ENCODE measurements at places on chromosomes 6 and 20.

DNA sequence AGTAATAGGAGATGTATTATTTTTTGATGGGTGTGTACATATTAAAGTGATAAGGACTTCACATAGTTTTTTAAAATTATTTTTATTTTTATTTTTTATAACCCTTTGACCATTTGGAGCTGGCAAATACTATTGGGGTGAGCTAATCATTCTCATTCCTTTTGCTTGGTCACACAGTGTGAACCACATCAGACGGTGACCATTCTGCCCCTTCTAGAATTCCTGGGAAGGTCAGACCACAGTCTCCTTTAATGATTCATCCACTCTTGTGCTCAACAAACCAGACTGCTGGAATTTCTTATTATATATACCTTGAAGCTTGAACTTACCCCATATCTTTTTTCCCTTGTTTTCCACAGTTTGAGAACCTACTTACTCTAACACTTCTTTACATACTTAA, 23.9 kb upstream of the PRL start:
- no peak for DNase-seq

DNA sequence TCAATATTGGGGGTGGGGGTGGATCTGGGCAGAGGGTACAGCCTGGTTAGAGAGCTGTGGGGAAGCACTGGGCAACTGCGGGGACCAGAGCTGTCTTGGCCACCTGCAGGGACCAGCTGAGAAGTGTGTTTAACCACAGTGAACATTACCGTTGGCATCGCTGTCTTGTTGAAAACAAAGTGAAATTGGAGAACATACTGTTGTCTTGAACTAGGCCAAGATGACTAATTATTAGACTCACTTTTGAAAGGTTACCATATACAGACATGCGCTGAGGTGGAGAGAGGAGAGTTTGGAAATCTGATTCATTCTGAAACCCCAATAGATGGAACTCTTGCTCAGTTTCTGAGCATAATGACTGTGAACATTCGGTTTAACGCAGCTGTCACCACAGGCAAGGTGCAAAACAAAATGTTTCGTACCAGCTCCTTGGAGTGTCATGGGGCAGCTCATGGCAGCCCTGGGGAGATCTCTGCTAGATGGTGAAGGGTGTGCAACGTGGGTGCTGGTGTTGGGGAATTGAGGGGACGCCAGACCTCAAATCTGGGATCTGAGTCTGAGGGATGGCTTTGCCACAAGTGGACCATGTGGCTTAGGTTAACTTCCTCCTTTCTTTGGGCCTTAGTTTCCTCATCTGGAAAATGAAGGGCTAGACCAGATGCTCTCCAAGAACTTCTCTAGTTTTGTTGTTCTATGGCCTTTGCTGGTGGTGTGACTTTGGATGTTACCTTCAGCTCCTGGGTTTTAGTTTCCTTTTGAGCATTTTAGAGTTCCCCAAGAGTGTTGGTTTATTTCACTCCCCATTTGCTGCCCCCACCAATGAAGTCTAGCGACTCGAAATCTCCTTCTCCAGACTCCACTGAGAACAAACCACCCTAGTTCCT, 24.6 kb upstream of the GTSF1L start:
- DNase-seq = no peak

- DNase-seq = peak; percentile 18
Measured at GRCh38 chr6:150894935-150895552, 29.5 kb downstream of the MTHFD1L start.

DNA sequence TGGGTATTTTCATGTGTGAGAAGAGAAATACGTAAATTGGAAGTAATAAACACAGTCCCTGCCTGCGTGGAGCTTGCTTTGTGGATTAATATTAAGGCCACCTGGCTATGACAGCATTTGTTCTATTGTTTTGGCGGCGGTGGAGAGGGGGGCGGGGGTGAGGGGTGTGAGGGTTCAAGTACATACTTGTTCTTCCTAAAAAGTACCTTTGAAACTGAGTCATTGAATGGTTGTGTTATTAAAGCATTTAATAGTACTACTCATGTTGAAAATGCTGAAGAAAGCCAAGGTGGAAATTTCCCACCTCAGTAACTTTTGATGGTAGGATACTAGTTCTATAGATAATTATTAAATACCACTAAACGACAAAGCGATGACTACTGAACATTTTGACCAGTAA, 95.0 kb downstream of the FOXC1 start:
- DNase-seq = no peak

GRCh38 chr20:7829776-7830175, 110.5 kb downstream of the HAO1 start:
- no peak for DNase-seq

DNA sequence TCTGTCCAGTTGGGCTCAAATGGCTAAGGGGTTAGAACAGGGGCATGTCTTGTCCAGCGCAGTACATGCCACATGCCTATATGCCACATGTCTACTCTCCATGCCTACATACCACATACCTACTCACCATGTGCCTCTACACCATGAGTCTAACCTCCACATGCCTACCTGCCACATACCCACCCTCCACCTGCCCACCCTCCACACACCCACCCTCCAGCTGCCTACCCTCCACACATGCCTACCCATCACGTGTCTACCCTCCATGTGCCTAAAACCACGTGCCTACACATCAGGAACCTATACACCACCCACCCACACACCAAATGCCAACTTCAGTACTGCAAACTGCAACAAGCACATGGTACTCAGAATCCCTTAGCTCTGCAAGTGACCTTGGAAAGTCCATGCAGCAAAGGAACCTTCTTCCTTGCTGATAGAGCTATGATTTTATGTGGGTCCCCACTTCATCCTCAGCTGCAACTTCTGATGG, 113.0 kb upstream of the CST7 start:
- DNase-seq = no peak

DNA sequence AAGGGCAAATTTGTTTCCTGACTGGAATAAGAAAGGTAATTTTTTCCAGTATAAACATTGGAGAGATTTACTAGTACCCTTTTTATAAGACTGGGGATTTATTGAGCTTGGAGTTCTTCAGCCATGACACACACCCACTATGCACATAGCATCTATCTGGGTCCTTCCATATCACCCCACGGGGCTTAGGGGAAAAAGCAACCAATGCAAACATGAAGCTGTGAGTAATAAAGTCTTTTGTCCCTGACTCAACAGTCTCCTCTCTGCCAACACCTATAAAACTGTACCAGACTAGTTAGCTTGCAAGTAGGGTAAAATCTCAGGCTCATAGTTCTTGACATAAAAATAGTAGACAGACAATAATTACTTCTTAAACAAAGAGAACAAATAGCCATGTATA, 23.4 kb downstream of the COL21A1 start:
- no peak for DNase-seq

- DNase-seq = no peak
Measured at GRCh38 chr6:34249469-34250261, 859 bp upstream of the SMIM29 start.

DNA sequence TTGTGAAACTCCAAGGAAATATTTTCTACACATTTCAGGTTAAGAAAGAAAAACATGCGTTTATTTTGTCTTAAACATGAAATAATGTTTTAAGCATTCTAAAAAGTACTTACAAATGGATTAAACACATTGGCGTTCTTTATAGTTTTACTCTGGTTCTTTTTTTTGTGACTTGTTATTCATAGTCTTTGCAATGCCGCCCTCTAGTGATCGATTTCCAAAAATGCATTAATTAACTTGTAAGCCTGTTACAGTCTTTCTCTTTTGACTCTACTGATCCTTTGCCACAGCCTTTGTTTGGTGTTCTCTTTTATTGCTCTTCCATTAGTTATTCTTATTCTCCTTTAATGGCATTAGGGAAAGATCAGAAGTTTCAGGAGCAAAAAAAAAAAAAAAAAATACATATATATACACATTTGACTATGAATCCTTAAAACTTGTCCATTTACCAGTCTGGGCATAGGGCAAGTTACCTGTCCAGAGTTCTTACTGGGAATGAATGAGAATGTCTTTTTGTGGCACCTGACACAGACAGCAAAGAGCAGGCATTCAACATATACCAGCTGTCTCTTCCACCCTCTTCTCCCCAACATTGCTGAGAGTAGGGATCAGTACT, 59.9 kb downstream of the MACROD2 start:
- peak; percentile 68 for DNase-seq

- no peak for DNase-seq
Measured at GRCh38 chr6:122913558-122913957, 82.5 kb upstream of the CLVS2 start.

DNA sequence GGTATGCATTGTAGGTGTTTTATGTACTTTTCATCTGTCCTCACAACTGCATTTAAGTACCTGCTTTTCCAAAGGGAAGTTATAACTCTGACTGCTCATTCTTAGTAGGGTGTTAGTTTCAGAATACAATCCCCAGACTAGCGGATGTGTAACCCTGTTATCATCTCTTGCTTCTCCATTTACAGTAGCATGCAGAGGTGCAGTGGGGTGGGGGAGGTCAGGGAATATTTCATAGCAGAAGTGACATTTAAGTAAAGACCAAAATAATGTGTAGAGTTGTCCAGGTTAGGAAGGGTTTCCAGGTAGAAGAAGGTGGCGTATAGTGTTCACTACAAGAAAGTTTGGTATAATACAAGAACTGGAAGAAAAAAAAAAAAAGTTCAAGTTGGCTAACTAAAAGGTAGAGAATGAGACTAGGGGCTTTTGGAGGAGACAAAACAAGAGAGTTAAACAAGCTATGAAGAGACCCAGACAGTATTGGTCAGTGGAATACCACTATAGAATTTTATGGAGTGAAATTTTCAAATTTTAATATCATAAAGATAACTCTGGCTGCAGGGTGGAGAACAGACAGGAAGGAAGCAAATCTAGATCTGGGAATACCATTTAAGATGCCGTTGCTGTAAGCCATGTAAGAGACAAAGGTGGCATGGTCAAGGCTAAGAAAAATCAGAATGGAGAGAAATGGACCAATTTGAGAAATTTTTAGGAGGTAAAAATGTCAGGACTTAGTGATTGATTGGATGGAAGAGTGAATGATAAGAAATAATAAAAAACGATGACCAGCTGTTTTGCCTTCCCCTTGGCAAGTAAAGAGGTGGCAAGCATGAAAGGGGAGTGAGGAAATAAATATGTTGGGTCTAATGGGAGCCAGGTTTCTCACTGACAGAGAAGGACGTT, 2.2 kb upstream of the AHI1 start:
- no peak for DNase-seq

- no peak for DNase-seq
Measured at GRCh38 chr6:49233483-49233882, 229.6 kb downstream of the MMUT start.

DNA sequence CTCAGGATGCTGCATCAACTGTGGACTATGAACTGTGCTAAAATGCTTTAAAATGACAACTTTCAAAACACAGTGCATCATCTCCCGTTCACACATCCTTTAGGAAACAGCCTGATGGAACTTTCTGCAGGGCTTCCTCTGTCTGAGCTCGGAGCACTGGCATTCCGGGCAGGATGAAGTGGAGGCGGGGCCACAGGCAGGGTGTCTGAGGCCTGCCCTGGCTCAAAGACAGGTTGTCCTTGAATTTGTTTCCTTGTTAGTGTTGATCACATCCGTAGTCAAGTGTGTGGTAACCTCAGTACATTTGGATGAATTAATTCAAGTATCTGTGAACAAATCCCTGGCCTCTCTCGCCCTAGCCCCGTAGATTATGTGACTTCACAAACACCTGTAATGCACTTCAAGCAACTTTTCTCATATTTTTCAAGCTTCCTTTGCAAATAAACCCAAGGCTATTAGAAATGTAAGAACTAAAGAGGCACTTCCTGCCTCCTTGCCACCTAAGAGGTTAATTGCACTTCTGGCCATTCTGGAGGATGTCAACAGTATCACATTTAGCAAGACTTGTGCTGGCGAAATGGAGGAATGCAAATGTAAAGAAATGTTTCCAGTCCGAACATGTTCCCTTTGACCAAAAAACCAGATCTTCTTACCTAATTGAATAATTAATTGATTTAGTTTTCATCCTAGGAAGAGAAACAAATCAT, 3.1 kb downstream of the CD93 start:
- no peak for DNase-seq

DNA sequence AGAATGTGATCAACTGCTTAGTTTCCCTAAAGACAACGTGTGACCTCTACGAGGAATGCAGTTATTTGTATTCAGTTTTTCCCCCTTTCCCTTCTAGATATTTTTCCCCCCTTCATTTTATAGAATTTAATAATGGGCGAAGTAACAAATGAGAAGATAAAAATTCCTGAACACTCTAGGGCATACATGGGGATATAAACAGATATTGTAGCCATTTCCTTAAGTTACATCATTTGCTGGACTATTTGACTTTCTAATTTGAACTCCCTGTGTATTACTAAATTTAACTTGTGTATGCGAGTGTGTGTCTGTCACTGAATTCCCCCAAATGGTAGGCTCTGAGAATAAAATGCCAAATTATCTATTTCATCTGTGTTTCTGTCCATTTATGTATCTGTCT, 99.0 kb upstream of the ZFP64 start:
- no peak for DNase-seq

DNA sequence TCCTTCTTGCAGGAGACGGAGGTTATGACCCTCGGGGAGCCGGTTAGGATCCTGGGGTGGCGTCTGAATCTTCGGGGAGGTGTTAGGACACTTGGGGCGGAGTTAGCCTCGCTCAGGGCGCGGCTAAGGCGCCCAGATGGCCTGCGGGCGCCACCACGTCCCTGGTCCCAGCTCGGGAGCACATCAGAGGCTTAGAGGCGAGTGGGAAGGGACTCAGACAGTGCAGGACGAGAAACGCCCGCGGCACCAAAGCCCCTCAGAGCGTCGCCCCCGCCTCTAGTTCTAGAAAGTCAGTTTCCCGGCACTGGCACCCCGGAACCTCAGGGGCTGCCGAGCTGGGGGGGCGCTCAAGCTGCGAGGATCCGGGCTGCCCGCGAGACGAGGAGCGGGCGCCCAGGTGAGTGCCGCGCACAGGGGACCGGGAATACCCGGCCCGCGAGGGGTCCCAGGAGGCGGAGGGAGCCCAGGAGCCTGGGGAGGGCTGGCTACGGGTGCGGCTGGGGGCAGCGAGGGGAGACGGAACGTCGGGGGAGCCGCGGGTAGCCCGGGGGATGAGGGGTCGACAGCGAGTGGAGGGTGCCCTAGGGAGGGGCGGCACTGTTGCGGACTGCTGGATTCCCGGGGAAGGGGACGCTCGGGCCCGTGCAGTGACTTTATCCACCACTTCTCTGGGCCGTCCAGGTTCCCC, at the start of gene HCK:
Gene HCK (plus strand): TSS at position 153 of the 688 bp plus-strand sequence.
- DNase-seq = no peak

- no peak for DNase-seq
Measured at GRCh38 chr6:18241208-18242038, 22.9 kb downstream of the DEK start.

GRCh38 chr20:31652917-31653396, 15.2 kb downstream of the COX4I2 start:
- DNase-seq = no peak

- peak; percentile 2 for DNase-seq
Measured at GRCh38 chr6:81075974-81076373, 676.5 kb downstream of the TENT5A start.

- DNase-seq = no peak
Measured at GRCh38 chr6:14626556-14626955, 509.0 kb downstream of the CD83 start.

- DNase-seq = no peak
Measured at GRCh38 chr6:37482606-37483251, 17.0 kb downstream of the CCDC167 start.

GRCh38 chr20:20286061-20286460, 81.8 kb upstream of the INSM1 start:
- DNase-seq = no peak

GRCh38 chr6:160431791-160432404, 83.7 kb downstream of the SLC22A3 start:
- no peak for DNase-seq

GRCh38 chr6:48194596-48195295, 83.7 kb upstream of the PTCHD4 start:
- DNase-seq = no peak

- DNase-seq = peak; percentile 69
Measured at GRCh38 chr20:62808211-62808865, 3.7 kb downstream of the OGFR start.

Data from hematopoietic multipotent progenitor cell treated with erythropoietin and hydrocortisone succinate and interleukin-3 and kit ligand, for 8 days (in vitro differentiated cells).